ENCODE measurements at places on chromosomes 1 and 21.

DNA sequence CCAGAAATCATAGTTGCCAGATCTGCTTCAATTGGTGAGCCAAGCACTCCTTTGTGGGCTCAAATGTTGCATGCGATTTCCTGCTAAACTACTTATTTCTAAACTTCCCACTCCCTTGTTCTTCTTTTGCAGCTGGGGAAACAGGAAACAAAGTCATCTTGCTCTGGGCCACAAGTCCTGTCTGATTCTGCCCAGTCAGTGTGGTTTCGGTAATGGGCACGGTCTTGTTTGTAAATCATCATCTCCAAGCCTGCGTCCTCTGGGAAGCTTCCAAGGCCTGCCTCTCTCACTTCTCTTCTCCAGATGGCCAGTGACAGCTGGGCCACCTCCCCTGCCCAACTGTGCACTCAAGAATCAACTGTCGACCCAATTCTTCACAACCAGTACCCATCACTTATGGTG lies 4.4 kb downstream of the S100A8 start:
- DNase-seq, result no peak

DNA sequence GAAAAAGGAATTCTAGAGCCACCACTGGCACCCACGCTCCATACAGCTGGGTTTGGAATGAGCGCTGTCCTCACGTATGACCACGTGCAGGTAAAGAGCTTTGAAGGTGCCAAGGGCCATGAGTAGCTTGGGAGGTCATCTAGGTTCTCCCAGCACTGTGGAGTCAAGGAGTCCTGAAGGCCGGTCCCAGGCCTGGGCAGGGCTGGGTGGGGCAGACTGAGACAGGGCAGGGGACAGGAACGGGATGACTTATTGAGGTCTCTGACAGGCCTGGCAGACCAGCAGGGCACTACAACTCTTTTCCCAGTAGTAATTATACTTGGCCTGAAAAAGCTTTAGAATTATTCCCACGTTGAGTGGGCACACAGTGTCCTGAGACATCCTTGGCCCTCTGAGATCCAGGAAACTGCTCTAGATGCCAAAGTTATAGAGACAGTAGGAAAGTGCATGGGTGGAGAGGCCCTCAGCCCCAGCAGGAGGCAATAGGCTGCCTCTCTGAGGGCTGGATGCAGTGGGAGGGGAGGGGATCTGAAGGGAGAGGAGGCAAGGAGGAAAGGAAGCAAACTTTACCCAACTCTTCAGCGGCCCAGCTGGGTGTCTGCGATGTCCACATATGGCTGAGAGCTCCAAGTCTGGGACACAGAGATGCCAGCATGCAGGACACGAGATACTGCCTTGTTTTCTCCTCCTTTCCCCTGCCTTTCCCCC lies 1.8 kb upstream of the CDA start:
- DNase-seq, result no peak

GRCh38 chr1:12113433-12114339 lies 50.6 kb downstream of the TNFRSF8 start:
- no peak for DNase-seq

GRCh38 chr1:28537457-28538199 lies 15.3 kb upstream of the TRNAU1AP start:
- no peak for DNase-seq
